ENCODE measurements at places on chromosomes 12 and 14.

DNA sequence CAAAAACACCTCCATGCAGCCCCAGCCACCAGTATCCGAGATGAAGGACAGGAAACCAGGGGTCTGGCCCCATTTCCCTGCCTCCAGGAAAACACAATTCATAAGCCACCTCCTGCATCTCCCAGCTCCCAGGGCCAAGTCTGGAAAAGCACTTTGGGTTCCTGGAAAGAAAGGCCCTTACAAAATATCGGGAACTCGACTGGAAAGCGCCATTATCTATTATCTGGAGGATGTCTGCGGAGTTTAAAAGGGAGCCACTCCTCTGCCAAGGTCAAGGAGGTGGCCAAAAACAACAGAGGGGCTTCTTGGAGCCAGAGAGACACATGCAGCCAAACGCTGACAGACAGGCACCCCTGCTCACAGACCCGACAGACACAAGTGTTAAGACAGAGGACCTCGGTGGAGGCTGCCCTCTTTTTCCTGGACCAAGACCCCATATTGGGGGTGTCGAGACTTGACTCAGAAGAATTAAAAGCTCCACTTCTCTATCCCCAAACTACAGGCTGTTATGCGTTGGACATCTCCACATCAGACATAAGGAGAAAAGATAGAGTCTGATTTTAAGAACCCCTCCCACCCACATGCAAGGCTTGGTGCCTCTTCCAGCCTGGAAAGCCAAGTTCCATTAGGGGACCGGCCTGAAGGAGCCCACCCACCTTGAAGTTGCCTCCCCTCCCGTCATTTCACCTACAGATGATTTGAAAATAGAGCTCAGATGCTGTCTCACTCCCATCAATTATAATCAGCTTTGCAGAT is 9.6 kb downstream of the ACTN1 start:
- DNase-seq = no peak

DNA sequence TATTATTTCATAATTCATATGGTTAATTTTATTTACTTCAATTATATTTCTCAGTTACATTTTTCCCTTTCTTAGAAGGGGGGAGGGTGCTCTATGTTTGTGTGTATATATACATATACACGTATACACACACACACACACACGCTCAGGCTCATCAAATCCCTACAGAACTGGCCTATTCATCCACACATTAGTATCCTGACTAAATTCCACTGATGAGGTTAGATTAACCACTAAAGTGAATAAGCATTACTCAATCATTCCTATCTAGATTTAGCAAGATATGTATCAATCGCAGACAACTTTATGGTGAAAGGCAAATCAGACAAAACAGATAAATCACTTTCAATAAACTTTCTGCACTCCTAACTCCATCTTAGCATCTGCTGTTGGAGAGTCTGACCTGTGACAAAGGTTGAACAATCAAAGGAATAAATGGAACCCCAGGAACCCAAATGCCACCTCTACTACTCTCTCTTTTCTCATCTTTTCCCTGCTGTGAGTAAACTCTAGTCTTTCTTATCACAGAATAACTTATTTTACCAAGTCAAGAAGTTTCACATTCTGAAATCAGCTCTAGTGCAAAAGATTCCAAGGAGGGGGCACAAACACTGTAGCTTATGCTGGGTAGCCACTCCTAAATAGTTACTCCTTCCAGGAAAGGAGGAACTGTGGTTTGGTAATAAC is 67.6 kb downstream of the RALGAPA1 start:
- no peak for DNase-seq

DNA sequence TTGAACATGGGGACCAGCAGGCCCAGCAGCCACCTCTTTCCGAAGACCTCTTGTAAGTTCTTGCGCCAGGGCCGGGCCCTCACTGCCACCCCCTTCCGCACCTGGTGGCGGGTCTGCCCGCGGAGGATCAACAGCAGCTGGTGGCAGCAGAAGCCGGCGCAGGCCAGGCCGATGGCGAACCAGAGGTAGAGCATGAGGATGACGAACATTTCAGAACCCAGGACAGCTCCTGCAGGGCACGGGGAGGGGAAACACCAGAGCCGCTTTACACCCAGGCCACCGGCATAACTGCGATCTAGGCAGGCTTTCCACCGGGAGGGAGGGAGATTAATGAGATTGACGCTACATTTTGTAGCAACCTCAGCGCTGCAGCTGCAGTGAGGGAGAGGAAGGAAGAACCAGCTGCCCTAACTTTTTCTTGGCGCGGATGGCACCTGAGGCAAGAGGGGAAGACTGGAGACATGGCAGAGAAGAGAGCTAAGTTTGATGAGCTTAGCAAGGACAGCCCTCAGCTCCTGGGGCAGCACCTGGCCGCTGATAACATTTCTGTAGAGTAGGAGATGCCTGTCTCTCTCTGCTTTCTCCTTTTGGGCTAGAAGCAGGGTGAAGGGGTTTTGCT is 7.8 kb downstream of the ZDHHC22 start:
- no peak for DNase-seq

DNA sequence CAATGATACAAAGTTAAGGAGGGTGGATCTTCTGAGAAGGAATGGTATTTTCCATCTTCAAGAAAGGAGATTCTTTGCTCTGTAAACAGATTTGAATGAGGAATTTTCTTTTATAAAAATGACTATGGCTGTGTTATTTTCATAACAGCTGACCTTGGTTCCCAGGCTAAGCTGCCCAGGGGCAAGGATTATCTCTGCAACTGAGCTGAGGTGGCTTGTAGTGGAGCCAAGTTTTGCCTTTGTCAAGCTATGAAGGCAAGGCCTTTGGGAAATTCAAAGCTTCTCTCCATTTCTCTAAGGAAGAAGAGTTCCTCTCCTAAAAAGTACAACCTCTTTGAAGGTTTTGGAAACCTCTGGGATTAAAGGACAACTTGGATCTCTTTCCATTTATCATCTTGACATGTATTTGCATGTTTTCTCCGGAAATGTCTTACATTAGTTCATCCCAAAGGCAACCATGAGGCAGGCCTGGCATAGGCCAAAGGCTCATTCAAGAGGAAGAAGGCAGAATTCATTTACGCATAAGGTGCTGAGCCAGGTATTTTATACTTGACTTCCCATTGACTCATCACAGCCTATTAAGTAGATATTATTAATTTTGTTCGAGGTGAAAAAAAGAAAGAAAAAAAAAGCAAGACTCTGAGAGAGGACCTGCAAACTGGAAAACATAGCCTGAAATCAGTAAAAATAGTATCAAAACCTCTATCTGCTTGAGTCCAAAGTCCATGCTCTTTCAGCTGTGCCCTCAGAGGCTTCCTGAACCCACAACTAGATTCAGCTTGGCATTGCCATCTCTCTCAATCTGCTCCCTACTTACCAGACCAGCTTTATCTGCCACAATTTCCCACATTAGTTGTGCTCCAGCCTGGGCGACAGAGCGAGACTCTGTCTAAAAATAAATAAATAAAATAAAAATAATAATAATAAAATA is 24.0 kb upstream of the CKAP4 start:
- DNase-seq = no peak

DNA sequence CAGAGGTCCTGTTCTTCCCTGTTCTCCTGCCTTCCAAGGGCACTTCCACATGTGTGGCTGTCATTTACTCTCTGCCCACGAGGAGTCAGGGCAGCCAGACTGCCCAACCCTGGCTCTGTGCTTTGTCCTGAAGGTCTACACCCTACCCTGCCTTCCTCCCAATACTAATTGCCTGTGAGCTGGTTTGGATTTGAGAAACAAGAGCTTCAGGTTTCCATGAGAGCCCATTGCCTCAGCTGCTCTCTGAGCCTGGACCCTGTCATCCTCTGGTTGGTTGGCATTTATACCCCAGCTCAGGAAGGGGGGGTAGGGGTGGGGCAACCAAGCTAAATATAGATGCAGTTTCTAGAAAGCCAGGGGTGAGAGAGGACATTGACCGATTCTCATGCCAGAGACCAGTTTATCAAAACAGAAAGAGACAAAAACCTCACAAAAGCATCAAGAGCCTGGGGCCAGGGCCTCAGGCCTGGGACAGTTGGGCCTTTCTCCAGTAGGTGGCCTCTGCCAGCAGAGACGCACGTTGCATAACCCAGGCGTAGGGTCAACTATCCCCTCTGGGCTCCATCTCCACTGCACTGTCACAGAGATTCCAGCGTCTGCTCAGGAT is 34.5 kb downstream of the VDR start:
- DNase-seq = no peak

- no peak for DNase-seq
These were observed 3.7 kb upstream of the LPCAT3 start for GRCh38 chr12:7021956-7022355.

- DNase-seq = no peak
These were observed 29.3 kb downstream of the HECTD4 start for GRCh38 chr12:112352921-112353320.

- DNase-seq = peak; percentile 70
These were observed 3.8 kb upstream of the NUMB start for GRCh38 chr14:73462048-73462715.

GRCh38 chr12:105573574-105573973 is 243.1 kb downstream of the C12orf75 start:
- DNase-seq = no peak

DNA sequence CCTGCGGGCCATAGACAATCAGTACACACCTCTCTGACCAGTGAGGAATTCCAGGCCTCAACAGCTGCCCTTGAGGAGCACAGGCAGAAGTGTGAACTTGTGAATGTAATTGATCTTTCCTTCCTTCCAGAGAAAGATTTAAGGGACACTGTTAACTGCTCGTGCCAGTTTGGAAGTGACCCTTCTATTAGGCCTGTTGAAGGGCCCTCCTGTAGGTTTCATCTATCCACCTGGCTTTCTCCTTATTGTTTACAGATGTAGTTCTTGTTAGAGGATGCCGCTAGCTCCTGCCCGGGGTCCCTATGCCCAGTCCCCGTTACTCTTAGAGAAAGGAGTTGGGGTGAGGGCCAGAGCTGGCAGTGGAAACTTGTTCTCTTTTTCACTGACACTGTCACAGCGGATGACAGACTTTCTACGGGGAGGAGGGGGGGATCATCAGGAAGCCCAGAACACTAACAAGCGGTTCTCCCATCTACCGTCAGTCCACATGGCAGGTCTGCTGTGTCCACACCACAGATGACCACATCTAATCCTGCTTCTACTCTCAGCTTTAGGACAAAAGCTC is 42.6 kb downstream of the SH2B3 start:
- no peak for DNase-seq

DNA sequence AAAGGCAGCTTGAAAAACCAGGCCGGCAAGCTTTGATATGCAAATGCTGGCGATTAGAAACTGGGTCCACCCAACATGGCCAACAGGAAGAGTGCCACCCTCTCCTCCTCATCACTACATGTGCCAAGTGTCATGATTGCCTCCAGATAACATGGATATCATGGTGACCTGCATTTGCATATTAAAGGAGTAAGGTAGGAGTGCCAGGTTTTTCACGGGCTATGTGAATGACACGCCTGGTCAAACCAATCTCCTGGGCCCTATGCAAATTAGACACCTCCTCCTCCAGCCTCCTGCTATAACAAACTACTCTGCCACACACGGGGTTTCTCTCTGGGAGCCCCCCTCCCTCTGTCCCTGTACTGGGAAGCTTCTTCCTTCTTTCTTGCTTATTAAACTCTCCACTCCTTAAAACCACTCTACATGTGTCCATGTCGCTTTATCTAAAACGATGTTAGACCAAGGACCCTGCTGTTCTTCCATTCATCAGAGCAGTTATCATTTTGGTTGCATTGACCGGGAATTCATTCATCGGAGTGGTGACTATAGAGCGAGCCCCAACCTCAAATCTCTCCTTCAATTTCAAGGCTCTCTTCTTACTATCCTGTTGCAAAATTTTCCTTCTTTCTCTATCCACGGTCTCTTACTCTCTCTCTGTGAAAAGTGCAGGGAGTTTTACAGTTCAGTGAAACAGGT is 27.5 kb downstream of the APOBEC1 start:
- no peak for DNase-seq

- DNase-seq = no peak
These were observed 1.5 kb upstream of the LTA4H start for GRCh38 chr12:96036765-96037455.

DNA sequence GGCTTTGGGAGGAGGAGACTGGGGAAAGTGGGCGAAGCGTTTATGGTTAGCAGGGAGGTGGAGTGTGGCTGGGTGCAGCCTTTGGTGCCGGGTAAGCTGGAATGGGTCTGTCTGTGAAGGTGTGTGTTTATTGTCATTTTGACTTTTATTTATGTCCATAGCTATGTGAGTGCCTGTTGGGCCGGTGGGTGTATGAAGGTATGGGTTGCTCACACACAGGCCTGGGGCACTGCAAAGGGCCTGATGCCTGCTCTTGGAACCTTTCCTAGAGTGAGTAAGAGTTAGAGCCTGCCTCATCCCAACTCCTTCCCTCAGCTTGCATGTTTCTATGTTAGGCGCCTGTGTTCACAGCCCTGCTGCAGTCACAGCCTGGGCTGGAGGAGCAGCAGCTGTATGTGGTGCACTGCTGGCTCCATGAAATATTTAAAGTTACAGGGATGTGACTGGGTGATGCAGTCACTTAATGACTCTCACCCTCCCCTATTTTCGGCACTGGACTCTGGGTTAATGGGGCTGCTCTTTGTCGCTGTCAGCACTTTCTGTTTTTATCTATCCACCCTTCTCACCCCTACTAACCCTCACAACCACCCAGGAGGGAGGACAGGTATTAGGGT is 2.6 kb upstream of the PPP1R1A start:
- no peak for DNase-seq

- no peak for DNase-seq
These were observed 865.7 kb downstream of the SLC6A15 start for GRCh38 chr12:84046859-84047258.

GRCh38 chr14:74879427-74880182 is 2.1 kb upstream of the DLST start:
- DNase-seq = no peak

- DNase-seq = no peak
These were observed 1.4 kb upstream of the M6PR start for GRCh38 chr12:8950702-8951478.

DNA sequence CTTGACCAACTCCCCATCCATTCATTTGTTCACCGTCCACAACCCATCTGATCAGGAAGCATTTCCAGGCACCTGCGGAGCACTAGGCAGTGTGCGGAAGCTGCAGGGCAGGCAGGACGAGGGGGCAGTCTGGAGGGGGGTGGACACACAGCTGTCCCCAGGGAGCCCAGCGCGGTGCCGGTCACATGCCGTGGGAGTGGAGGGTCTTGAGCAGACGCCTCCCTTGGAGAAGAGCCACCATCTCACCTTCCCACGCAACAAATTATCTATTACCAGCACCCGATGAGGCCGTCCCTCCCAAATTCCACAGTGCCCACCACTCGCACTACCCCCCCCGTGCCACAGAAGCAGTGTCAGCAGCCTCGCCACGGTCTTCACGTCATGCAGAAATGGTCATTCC is 10.8 kb downstream of the DLK1 start:
- no peak for DNase-seq

DNA sequence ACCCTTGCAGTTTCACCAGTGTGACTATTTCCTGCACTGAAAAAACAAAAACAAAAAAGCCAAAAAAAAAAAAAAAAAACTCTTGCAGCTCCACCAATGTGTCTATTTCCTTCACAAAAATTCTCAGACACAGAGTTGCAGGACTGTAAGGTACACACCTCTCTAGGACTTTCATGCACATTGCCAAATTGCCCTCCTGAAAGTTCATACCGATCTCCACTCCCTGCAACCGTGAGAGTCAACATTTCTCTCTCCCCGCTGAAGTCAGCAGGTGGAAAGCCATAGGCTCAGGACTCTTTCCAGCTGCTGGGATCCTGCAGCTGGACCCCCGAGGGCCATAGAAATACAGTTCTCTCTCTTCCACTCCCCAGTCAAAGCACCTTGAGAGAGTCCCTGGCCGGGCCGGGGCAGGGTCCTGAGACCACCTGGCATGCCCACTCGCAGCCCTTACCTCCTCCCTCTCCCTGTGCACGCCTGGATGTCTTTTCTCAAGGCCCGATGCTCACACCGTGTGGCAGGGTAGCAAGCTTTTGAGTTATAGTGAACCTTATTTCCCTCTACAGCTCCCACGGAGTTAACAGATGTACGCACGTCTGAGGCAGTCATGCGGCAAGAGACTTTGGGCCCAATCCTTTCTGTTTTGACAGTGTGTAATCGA is 23.6 kb downstream of the MMAB start:
- DNase-seq = no peak
